ENCODE measurements at places on chromosomes 4 and X. TPM values are rescaled to one million over a fixed set of nuclear protein-coding genes. Genes with fewer than 3 reads are reported as not detected.

Gene CXCL6
- polyA plus RNA-seq = not detected

Gene PAGE2B
- not detected for polyA plus RNA-seq

Gene IL2RG
- polyA plus RNA-seq = 834 TPM

Gene DGKQ
- 5.7 TPM for polyA plus RNA-seq

Gene TRIM60
- polyA plus RNA-seq = not detected

Gene PHOX2B
- not detected for polyA plus RNA-seq

Gene TBX22
- polyA plus RNA-seq = not detected

GRCh38 chrX:1483843-1484637 lies 31.3 kb upstream of the ASMTL start:
- H3K4me1 ChIP-seq = peaks cover 70% of the 10 kb centered on the region
- H3K4me3 ChIP-seq = peak overlapping the region; percentile 41
- H3K27me3 ChIP-seq = no peaks in the 10 kb centered on the region
- DNase-seq = no peak
- peak overlapping the region; percentile 80 for H3K27ac ChIP-seq

DNA sequence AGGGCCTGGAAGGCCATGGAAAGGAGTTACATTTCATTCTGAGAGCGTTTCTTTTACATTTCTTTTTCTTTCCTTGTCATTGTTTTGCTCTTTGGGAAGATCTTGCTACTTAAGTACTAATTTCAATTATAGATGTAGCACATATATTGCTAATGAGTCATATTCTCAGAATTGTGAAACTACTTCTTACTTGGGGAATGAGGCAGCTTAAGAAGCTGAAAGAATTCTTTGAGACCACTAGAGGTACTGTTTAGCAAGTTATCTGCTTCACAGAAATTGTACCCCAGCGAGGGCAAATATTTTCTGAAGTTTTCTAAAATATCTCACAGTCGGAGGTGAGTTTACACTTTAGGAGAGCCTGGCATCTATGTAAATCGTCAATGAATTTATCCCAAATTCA lies 100.6 kb downstream of the AFF2 start:
- no peak overlapping the region for H3K27ac ChIP-seq
- no peak overlapping the region for H3K4me3 ChIP-seq
- no peaks in the 10 kb centered on the region for H3K36me3 ChIP-seq
- no peak for DNase-seq

DNA sequence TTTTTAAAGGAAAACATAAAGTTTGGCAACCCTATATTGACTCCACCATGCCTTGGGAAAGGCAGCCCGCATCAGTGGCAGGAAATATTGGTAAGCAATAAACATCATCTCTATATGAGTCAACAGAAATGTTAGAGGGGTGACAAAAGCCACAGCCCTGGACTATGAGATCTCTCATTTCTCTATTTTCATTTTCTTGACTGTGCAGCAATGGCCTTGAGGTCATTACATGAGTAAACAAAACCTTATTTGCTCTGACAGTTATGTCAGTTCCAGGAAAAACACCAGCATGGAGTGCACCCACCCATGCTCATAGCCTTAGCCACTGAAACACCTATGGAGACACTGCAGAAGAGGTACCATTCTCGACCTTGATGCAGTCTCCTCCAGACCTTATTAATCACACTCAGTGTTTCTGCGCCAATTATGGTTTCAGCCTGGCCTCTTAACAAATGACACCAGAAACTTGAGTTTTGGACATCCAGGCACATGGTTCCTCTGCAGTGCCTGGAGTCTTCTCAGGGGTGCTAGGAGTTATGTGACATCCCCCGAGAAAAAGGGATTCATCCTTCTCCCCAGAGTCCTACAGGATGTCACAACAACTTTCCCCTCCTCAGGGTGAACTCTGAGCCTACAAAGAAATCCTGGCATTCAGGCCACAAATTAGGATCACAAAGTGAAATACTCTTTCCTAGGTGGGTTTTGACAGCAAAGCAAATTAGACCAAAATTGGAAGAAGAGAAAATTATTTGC lies 16.0 kb upstream of the HPGD start:
- no peaks in the 10 kb centered on the region for H3K36me3 ChIP-seq
- no peak overlapping the region for H3K4me3 ChIP-seq
- H3K27ac ChIP-seq = no peak overlapping the region

DNA sequence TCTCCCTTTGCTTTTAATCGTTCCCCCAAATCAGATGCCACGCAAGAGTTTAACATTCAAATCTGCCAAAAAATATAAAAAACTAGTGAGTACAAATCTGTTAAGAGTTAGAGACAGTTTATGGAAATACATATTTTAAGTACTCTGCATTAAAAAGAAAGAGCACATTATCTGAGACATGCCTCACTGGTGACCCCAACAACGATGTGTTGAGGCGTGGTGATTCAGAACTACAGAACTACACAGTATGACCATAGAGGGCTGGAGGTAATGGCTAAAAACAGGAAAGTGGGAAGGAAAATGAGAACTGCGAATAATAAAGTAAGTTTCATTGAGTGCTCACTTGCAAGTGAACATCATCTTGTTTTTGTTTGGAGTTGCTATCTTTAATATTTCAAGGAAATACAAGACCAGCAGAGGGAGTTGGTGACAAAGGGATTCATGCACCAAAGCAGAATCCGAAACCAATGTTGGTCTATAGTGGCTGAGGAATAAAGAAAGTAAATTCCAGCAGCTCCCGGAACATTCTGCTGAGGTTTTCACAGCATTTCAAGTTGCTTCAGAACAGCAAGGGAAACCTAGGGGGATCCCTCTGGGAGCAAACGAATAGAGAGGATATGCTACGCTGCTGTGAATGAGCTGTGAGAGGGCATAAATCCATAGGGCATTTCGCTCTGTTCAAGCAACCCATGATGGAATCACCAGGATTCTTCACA lies 92.2 kb downstream of the DCHS2 start:
- H3K36me3 ChIP-seq = no peaks in the 10 kb centered on the region
- DNase-seq = no peak
- H3K4me1 ChIP-seq = peaks cover 12% of the 10 kb centered on the region

DNA sequence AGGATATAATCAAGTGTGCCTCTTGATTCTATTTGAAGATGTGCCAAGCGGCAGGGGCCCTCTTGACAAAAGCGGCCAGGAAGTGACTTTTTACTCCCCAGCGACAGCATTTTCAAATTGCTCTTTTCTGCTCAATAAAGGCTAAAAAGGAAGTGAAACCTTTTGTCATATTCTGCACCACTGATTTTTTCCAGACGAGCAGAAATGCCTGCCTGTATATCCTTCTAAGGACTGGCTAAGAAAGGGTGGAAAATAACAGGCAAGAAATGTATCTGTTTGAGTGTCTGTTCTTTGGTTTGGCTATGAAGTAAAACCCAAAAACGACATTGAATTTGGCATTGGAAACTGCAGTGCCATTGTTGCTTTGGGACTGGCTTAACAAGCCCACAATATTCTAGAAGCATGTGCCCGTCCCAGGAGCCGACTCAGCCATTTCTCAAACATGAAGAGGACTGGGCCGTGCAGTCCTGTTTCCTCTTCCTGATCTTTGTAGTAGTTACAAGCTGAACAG lies 25.4 kb downstream of the TMSB4X start:
- peak; percentile 77 for DNase-seq
- H3K4me3 ChIP-seq = peak overlapping the region; percentile 46
- peaks cover 42% of the 10 kb centered on the region for H3K4me1 ChIP-seq
- H3K27me3 ChIP-seq = no peaks in the 10 kb centered on the region
- H3K36me3 ChIP-seq = peaks cover 2% of the 10 kb centered on the region

DNA sequence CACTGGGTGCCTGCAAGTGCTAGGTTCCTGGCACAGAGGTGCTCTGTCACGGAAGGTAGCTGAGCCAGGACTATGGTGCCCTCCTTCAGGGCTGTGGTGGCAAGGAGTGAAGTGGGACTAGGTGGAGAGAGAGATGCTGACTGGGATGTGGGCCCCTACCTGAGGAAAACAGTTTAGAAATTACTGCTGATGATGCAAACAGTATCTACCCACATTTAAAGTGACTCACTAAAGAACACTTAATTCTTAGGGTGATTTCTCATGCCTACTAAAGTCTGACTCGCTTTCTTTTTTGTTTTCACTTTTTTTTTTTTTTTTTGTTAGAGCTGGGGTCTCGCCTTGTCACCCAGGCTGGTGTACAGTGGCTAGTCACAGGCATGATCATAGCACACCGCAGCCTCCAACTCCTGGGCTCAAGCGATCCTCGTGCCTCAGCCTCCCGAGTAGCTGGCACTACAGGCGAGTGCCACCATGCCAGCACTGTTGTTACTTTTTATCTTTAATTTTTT lies 3.1 kb downstream of the ZNF185 start:
- H3K4me3 ChIP-seq = no peak overlapping the region
- DNase-seq = no peak
- H3K36me3 ChIP-seq = no peaks in the 10 kb centered on the region
- H3K4me1 ChIP-seq = no peaks in the 10 kb centered on the region

DNA sequence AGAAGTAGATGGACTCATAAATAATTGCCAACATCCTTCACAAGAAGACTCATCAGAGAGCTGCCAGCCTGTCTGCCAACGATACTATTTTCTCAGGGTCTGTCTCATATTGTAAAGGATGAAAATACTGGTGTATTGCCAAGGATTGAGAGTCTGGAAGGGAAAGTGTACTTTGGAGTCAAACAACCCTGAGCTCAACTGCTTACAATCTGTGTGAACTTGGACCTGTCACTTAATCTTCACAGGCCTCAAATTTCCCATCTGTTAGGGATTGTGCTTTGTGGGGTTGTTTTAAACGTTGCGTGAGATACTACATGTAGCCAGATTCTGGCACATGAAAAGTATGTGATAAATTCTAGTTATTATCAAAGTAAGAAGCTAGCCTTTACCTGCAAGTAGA lies 169.1 kb downstream of the LHFPL1 start:
- H3K36me3 ChIP-seq = no peaks in the 10 kb centered on the region
- H3K27ac ChIP-seq = no peak overlapping the region
- no peak overlapping the region for H3K4me3 ChIP-seq
- no peak for DNase-seq
- H3K27me3 ChIP-seq = peaks cover 3% of the 10 kb centered on the region

DNA sequence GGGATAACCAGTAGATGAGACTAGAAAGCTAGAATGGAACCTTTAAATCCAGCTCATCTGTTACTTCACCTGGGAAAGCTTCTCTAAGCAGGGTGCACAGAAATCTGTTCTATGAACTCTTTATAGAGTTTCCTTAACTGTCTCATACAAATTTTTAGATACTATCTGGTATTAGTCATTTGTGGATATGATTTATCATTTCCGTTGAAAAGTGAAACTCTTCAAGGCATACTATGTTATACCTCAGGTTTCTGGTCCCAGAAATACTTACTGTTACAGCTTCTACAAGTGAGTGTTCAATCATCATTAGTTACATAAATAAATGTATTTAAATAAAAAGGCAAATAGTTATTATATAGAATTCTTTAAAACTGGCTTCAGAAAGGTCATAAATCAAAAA lies 298.3 kb upstream of the AGA start:
- DNase-seq = no peak
- no peaks in the 10 kb centered on the region for H3K4me1 ChIP-seq
- no peaks in the 10 kb centered on the region for H3K36me3 ChIP-seq
- no peak overlapping the region for H3K27ac ChIP-seq
- H3K27me3 ChIP-seq = no peaks in the 10 kb centered on the region

GRCh38 chrX:2863646-2864045 lies 34.9 kb downstream of the GYG2 start:
- H3K4me1 ChIP-seq = no peaks in the 10 kb centered on the region
- no peak overlapping the region for H3K4me3 ChIP-seq
- no peaks in the 10 kb centered on the region for H3K36me3 ChIP-seq
- no peak for DNase-seq
- H3K27me3 ChIP-seq = peaks cover 24% of the 10 kb centered on the region

- H3K27me3 ChIP-seq = peaks cover 84% of the 10 kb centered on the region
- no peak overlapping the region for H3K27ac ChIP-seq
Observed at GRCh38 chr4:4843635-4844291, 15.7 kb upstream of the MSX1 start.

GRCh38 chr4:135510582-135510981 lies 1309.0 kb upstream of the PABPC4L start:
- H3K27me3 ChIP-seq = no peaks in the 10 kb centered on the region
- no peaks in the 10 kb centered on the region for H3K36me3 ChIP-seq
- H3K27ac ChIP-seq = no peak overlapping the region
- no peak for DNase-seq

All from naive B cell (primary cell).